ENCODE measurements at places on chromosomes 4 and X.

DNA sequence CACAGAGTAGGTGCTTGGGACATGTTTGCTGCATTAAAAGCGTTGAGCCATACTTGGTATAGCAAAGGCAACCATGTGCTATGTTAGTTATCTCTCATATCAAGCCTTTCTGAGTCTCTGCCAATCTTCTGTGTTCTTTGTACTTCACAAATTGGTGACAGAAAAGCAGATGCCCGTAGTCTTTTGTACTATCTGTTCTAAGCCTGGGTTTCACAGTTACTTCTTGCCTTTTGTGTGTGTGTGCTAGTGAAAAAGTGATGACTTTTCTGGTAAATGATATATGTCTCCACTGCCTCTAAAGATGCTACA is 16.1 kb upstream of the KLHL2 start:
- no peak for DNase-seq

GRCh38 chr4:139247700-139248238 is 32.3 kb downstream of the MGARP start:
- no peak for DNase-seq

GRCh38 chr4:125663896-125664767 is 349.4 kb downstream of the FAT4 start:
- no peak for DNase-seq

GRCh38 chrX:20019672-20020365 is 29.0 kb upstream of the BCLAF3 start:
- DNase-seq = no peak

GRCh38 chr4:150240011-150240410 is 161.8 kb downstream of the DCLK2 start:
- no peak for DNase-seq

- no peak for DNase-seq
Measured at GRCh38 chrX:70176938-70177533, at the start of gene DGAT2L6. Gene DGAT2L6 (plus strand): TSS chrX:70177483. CDS start chrX:70177583, 100 bp downstream.

- DNase-seq = no peak
Measured at GRCh38 chr4:56976283-56976836, 1.0 kb downstream of the NOA1 start.

GRCh38 chr4:121155893-121156292 is 8.2 kb downstream of the TNIP3 start:
- DNase-seq = no peak

DNA sequence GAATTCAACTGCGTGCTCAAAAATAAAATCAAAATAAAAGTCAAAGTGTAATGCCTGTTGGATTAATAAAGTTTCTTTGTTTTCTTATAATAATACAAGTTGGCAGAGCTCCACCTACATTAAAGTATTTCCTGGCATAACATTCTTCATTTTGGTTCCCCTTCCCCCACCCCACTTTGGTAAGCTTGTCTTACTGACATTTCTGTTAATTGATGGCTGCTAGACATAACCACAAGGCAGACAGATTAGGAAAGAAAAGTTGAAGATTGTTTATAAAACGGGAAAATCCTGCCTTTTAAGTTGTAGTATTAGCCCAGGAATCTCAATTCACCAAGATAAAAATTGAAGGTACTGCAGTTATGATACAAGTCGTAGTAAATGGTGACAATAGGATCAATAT is 246.5 kb upstream of the RPS6KA3 start:
- DNase-seq = no peak

DNA sequence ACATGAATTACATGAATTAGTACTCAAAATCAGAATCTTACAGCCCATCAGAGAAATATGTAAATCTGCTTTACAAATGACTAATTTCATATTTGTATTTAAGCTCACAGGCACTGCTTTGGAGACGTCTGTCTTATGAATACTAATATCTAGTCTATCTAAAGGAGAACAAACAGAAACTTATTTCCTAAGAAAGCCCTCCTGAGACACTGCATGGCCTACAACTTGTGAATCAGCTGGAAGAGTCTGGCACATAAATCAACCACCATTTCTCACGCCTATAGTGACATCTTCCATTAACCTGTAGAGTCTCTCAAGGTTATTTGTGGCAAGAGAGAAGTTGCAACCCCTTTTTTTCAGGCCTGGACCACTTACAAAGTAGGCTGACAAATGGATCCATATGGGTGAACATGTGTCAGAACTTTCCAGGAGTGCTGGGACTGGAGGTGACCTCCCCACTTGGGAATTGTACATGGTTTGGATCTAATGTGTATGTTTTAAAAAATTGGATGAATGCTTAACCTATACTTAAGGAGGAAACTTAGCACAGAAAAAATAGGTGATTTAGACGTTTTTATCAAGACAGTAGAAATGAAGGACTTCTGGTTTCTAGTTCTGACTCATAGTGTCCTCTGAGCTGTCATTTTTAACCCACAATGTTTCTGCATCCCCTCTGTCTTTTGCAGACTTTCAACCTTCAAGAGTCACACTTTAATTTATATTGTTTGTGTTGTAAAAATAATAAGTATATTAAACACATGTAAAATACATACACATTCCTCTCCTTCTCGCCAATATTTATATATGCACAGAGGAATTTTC is 83.2 kb upstream of the ARHGAP24 start:
- DNase-seq = no peak

DNA sequence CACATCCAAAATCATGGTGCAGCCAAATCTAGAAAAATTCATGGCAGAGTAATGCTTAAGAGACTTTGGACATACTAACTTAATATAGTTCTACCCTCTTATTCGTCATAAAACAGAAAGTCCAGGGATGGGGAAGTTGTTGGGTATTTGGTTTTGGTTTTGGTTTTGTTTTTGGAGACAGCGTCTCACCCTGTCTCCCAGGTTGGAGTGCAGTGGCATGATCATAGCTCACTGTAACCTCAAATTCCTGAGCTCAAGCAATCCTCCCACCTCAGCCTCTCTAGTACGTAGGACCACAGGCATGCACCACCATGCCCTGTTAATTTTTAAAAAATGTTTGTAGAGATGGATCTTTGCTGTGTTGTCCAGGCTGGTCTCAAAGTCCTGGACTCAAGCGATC is 271.8 kb upstream of the TENM3 start:
- no peak for DNase-seq
